GF-D8 (cell line): ENCODE measurements at places on chromosomes 6 and 20.

- DNase-seq = no peak
Observed at GRCh38 chr6:163192591-163192990, 221.9 kb upstream of the QKI start.

DNA sequence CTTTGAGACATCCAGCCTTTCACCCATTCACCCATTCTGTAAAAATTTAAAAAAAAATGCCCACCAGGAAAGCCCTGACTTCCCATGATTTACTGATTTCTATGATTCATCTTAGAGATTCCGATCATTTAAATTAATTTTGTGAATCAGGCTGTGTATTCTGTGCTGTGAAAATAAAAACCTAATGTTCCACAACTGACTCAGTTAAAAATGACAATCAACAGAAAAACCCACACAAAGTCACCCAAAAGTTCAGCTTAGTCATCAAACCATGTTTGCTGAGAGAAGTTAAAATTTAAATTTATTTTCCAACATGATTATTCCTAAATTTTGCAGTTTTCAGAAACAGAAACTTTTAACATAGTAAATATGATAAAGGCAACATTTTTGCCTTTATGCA lies 509.9 kb downstream of the TENT5A start:
- no peak for DNase-seq

GRCh38 chr20:41290804-41291389 lies 26.6 kb downstream of the ZHX3 start:
- DNase-seq = peak; percentile 33

- DNase-seq = no peak
Observed at GRCh38 chr6:83151114-83151513, 42.0 kb downstream of the PGM3 start.

DNA sequence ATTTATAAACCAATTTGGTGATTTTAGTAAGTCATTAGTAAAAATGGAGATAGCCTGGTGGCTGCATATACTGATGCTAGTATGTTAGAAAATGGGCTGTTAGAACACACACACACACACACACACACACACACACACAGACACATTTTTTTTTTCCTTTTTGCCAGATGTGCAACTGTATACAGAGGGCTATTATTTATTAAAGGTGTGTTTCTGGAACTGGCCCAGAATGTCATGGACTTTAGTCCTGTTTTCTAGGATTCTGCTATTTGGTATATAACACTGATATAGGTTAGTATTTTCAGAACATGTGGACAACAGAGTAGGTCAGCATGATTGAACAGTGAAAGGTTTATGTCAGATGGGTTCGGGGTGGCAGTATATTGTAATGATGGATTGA lies 12.4 kb downstream of the MYO6 start:
- no peak for DNase-seq

GRCh38 chr6:44439270-44440045 lies 52.0 kb downstream of the CDC5L start:
- no peak for DNase-seq

GRCh38 chr6:137731960-137732616 lies 135.0 kb upstream of the TNFAIP3 start:
- peak; percentile 31 for DNase-seq

DNA sequence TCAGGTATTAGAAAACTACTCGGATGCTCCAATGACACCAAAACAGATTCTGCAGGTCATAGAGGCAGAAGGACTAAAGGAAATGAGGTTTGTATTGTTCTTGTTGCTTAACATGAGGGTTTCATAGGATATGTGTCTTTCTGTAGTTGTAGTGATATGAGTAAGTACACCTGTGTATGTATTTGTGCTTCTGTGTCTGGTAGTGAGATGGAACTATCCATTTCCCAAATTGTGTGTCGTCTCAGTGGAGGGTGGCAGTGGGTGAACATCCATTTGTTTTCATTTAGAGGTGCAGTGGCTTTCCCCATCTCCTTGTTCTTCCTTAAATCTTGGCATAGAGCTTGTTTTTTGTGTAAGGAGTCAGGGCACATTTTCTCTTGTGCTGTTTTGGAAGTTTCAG lies 8.2 kb downstream of the ASXL1 start:
- no peak for DNase-seq

DNA sequence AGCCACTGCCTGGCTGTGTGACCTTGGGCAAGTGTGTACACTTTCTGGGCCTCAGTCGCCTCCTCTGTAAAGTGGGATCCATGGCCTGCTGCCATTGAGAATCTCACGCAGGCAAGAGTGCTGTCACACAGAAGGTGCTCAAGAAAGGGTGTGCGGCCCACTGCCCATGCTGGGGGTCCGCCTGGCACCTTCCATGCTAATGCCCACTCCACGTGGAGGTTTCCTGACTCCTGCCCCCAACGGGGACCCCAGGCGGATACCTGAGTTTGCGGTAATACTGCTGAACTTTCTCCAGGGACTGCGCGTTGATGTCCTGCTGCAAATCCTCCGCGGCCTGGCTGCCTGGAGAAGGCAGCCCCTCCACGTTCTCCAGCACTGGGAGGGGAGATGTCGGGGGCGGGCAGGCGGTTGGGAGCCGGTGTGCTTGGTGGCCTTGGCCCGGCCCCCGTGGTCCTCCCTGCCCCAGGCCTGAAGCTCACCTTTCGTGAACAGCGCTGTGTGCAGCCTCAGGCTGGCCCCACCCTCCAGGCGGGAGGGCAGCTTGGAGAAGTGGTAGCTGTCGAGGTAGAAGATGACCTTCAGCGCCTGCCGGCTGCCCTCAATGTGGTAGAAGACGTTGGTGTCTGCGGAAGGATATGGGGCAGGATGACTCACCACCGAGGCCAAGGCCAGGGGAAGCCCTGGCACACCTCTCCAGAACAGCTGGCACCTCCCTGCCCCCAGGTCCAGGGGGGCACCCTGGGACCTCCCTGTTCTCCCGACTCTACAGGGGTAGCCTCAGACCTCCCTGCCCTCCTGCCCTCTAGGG lies 195.6 kb downstream of the PREX1 start:
- DNase-seq = no peak

DNA sequence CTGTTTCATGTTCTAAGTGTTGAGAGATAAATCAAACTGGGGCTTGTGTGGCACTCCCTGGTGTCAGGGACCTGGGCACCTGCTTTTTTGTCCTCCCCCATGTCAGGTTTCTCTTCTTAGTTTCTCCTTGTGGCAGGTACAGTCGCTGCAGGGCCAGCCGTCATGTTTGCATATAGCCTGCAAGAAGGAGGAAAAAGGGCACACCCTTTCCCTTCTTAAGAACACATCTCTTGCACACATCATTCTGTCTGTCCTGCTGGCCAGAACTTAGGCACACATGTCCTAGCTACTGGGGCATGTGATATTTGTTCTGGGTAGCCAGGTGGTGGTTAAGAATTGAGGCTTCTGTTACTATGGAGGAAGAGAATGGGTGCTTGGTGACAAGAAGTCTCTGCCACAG lies 27.9 kb downstream of the CDC5L start:
- no peak for DNase-seq

- DNase-seq = no peak
Observed at GRCh38 chr6:35294308-35294945, 3.2 kb upstream of the DEF6 start.

DNA sequence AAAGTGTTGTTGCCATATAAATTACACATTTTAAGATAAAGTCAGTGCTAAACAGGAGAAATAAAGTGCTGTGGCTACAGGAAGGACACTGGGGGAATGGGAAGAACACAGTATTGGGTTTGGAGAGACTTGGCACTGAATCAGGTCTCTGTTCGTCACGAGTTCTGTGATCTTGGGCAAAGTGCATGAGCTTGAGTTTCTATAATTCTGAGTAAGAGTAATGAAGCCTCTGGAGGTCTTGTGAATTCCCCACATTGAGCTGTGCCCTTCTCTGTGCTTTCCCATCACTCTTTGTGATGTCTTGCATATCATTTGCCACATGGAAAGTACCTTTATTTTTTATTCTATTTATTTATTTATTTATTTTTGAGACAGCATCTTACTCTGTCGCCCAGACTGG lies 16.8 kb upstream of the EEF1A1 start:
- no peak for DNase-seq

- no peak for DNase-seq
Observed at GRCh38 chr6:21396313-21396712, 197.2 kb upstream of the SOX4 start.

GRCh38 chr20:2872459-2873009 lies 747 bp upstream of the PTPRA start:
- peak; percentile 45 for DNase-seq

DNA sequence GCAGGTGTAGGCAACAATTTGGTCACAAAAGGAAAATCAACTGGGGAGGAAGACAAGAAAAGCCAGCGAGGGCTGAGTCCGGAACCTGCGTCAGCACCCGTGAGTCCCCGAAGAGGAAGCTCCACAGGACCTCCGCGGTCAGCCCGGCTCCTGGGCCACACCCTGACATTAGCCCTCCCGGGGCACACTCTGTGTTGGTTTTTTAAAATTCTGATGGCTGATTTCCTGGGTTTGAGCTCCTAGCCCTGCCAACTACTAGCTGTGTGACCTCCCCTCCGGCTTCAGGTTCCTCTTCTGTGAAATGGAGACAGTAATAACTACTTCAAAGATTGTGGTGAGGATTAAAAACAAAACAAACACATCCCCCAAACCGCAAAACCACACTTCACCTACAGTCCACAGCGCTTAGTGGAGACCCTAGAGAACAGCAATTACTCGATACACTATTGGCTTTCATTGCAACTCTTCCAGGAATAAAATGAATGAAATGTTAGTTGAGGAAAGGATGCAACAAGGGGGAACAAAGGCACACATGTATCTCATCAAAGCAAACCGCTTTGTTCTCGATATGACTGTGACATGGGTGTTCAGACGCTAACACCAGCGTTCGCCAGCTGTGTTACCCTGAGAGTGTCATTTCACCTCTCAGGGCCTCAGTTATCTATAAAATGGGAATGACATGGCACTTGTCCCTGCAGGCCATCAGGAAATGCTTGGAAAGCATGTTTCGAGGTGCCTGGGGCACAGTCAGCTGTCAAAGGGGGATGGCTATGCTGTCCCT lies 985 bp downstream of the ZBP1 start:
- peak; percentile 36 for DNase-seq

DNA sequence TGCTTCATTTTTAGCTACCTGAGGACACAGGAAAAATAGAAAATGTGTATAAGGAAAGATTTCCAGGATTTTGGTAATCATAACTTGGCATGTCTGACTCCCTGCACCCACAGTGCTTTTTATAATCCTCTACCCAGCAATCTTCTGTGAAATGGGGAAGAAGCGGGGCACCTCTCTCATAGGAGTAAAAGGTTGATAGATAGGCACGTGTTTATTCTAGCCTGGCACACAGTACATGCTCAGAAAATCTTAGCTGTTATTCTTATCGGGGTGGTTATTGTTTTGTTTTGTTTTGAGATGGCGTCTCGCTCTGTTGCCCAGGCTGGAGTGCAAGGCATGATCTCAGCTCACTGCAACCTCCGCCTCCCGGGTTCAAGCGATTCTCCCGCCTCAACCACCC lies 87.7 kb upstream of the SALL4 start:
- DNase-seq = no peak

- no peak for DNase-seq
Observed at GRCh38 chr20:36506253-36506652, 35.1 kb upstream of the MYL9 start.

DNA sequence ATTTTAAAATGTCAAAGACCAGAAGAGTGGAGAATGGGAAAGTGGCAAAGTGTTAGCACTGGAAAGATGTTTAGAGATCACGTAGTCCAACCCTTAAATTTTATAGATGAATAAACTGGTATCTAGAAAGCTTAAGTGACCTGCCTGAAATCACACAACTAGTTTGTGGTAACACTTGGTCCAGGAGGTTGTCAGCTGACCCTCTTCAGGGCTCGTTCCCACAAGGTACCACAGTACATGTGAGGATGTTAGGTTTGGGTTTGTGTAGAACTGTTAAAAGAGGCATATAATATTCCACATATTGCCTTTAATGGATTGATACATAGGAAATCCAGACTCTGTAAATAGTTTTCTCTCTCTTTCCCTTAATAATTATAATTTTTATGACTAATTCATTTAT lies 39.1 kb downstream of the ENPP1 start:
- no peak for DNase-seq

GRCh38 chr6:1524040-1524480 lies 85.7 kb upstream of the FOXC1 start:
- DNase-seq = no peak

GRCh38 chr6:11423667-11424066 lies 113.9 kb upstream of the TMEM170B start:
- DNase-seq = no peak

DNA sequence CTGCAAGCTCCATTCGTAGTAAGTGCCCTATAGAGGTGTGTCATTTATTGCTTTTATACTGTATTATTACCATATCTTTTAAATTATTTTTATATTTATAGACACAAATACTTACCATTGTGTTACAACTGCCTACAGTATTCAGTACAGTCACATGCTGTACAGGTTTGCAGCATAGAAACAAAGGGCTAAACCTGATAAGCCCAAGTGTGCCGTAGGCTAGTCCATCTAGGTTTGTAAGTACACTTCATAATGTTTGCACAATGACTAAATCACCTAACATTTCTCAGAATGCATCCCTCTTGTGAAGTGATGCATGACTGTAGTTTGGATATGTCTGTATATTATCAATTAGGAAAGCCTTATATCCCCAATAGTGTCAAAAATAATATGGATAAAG lies 122.8 kb downstream of the CLVS2 start:
- DNase-seq = no peak

DNA sequence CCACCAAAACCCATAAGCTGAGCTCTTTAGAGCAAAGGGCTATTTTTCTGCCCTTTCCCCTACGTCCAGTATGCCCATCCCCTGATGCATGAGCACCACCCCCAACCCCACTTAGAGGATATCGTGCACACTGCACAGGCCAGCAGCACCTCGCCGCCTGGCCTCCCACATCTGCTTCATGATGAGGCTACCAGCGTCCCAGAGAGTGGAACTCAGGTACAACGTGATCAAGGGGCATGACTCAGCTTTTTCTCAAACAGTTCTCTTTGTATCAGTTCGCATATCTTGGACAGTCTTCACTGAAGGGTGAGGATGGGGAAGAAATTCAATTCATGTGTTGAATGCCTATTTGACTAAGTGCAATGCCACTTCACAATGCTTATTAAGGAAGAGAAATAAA lies 81.9 kb upstream of the QKI start:
- no peak for DNase-seq

GRCh38 chr6:114888241-114888640 lies 545.4 kb upstream of the HS3ST5 start:
- DNase-seq = no peak

GRCh38 chr20:54950304-54950703 lies 474.9 kb downstream of the DOK5 start:
- DNase-seq = no peak

- peak; percentile 80 for DNase-seq
Observed at GRCh38 chr6:12962987-12963386, 246.4 kb downstream of the PHACTR1 start.

GRCh38 chr6:47169785-47170616 lies 127.9 kb upstream of the ADGRF1 start:
- no peak for DNase-seq

GRCh38 chr20:23132293-23132929 lies 46.3 kb upstream of the CD93 start:
- DNase-seq = peak; percentile 75

- peak; percentile 17 for DNase-seq
Observed at GRCh38 chr6:90286884-90287488, 9.7 kb downstream of the BACH2 start.

- DNase-seq = peak; percentile 13
Observed at GRCh38 chr6:135506270-135506997, 8.9 kb upstream of the AHI1 start.

GRCh38 chr20:31857861-31858759 lies 12.2 kb downstream of the DUSP15 start:
- DNase-seq = no peak

- peak; percentile 19 for DNase-seq
Observed at GRCh38 chr6:90397929-90398674, 101.5 kb upstream of the BACH2 start.
